ENCODE measurements at places on chromosomes 1 and 21.
A peak's percentile ranks its signal among the peaks of the same experiment; 100 is the strongest.

DNA sequence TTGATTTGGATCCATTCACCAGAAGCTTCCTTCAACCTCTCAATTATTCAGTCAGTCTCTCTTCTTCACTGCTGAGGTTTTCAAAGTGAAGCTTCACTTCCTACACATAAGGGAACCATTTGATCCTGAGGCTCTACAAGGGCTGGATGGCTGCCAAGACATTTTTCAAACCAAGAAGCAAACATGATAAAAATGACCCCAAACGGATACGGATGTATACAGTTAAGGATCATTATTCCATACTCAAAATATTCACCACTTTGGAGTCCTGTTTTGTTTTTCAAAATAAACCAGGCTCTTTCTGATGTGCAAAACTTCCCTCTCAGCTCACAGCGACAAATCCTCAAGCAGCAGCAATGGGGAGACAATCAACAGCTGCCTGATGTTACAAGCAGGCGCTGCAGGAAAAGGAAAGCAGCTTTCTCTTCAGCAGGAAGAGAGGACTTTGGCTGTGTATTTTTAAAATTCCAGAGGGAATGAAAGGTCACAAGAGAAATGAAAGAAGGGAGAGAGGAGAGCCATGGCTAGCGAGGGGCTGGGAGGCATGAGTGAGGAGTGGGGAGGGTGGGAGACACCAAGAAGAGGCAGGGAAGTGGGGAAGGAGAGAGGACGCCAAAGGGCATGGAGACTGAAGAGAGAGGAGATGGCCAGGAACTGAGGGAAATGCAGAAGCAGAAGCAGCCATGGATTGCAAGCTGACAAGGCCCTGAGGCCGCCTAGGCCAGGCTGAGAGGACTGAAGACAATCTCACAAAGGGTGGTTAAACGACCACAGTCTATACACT, 145.4 kb downstream of the SLC45A1 start:
- no peak for DNase-seq

DNA sequence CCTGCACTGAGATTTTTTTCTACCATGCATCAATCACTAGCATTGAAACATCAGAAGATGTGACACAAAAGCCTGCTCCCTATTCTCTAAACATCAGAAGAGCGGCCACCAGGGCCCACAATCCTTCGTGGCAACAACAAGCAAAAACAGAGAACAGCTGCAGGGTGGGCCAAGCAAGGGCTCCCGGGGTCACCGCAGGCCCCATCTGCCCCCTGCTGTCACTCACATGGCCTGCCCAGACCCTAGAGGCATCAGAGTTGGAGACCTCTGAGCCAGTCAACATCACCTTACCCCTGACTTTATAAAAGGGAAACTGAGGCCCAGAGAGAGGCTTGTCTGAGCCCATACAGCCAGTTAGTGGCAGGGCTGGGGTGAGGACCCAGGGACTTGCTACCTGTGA, 1.8 kb downstream of the LAPTM5 start:
- no peak for DNase-seq

DNA sequence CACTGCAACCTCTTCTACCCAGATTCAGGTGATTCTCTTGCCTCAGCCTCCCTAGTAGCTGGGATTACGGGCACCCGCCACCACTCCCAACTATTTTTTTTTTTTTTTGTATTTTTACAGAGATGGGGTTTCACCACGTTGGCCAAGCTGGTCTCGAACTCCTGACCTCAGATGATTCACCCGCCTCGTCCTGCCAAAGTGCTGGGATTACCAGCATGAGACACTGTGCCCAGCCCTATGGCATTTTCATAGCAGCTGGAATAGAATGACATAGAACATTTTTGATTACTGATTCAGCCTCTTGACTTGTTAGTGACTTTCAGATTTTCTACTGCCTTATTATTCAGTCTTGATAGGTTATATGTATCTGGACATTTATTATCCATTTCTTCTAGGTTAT, 1046.2 kb downstream of the AMY1C start:
- DNase-seq = no peak

GRCh38 chr1:39866767-39867166, 16.5 kb downstream of the TRIT1 start:
- no peak for DNase-seq

DNA sequence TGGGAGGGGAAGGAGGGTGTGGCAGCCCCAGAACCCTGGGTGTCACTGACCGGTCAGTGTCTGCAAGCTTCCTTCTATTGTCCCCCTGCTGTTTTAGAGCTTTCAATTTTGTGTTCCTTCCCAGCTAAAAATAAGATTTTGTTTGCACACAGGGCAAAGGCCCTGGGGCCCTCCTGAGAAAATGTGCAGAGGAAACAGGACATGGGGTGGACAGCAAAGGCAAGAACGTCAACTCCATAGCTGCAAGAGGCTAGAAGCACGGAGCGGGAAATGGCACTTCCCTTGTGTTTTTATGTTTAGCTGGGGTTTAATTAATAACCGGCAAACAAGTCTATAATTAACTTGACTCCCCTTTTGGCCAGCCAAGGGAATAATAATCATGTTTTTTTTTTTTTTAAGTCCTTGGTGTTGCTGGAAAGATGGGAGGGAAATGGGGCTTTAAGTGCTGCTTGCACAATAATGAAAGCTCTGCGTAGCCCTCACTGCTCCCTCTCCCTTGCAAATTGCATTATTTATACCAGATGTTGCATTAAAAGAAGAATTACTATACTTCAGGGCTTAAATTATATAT, 261.4 kb upstream of the USP24 start:
- DNase-seq = no peak

DNA sequence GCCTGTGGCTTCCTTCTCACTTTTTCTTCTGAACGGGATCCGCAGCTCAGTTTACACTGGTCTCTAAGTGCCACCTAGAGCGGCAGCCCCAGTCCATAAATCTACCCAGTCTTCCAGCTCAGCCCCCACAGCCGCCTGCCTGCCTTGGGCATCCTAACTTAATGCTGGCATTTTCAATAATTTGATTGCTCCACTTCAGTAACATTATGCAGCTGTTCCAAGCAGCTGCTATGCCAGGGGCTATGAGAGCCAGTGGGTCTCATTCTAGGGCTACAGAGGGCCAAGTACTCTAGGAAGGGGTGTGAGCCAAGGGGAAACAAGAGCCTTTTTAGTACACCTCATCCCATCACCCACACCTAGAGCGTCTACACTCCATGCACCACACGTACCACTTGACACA, 48.4 kb upstream of the COA6 start:
- no peak for DNase-seq

DNA sequence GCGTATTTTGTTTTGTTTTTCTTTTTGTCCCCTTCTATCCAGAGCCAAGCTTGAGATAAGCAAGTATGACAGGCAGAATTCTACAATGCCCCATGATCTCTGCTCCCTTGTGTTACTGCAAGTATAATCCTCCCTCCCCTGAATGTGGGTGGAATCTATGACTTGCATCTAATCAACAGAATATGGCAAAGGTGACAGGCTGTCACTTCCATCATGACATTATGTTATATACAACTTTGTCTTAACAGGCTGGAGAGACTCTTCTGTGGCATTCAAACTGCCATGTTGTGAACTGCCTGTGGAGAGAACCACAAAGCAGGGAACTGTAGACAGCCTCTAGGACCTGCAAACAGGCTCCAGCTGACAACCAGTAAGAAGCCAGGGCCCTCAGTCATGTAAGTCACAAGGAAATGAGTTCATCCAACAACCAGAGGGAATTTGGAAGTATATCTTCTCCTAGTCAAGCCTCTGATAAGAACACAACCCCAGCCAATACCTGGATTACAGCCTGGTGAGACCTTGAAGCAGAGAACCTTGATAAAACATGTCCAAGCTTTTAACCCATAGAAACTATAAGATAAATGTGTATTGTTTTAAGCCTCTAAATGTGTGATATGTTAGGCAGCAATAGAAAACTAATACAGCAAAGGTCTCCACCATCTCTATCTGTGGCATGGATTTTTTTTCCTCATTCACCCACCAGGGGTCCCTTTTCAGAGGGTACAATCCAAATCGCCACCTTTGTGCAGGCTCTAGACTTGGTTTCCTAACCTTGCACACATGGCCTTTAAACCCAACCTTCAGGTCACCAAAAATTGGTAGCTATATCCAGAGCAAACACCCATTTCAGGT, 5.7 kb upstream of the C1orf162 start:
- no peak for DNase-seq

- no peak for DNase-seq
These were observed 30.7 kb downstream of the DMBX1 start for GRCh38 chr1:46520063-46520911.

- no peak for DNase-seq
These were observed 40.3 kb downstream of the GPR88 start for GRCh38 chr1:100578201-100578600.

DNA sequence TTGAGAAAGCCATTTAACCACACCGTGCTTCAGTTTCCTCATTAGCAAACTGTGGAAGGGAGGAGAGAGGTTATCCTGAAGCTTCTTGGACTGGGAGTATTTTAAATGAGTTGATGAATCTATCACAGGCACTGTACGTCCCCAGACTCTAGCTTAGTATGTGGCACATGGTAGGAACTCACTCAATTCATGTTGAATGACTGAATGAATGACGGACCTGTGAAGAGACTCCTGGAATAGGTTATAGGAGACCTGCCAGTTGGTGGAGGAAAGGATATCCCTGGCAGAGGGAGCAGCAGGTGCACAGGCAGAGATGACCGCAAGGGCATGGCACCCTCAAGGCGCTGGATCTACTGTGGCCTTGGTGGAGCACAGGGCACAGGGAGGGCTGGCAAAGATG, 118.5 kb downstream of the HMGB4 start:
- no peak for DNase-seq

GRCh38 chr1:59146651-59147358, 150.1 kb upstream of the FGGY start:
- peak; percentile 13 for DNase-seq

- no peak for DNase-seq
These were observed 102.3 kb downstream of the GLIS1 start for GRCh38 chr1:53636621-53637171.

DNA sequence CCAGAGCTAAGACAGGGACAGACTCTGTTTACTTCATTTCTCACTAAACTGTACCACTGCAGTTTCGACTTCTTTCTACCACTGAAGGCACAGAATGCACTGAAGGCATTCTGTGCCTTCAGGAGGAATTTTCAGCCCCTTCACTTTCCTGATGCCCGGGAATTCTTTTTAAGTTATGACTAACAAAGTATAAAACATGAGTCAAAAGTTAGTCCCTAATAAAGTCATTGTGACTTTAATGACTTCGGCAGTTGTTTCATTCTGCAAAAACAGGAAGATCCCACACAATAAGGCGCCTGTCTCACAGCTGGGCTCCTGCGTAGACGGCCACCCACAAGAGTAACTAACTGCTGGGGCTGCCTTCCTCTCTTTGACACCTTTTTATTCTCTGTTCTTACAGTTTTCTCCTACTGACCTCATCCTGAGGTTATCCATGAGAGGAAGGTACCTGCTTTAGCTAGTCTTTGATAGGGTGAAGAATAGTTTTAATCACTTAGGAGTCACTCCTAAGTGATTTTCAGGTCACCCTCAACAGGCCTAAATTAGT, 183.9 kb upstream of the SGIP1 start:
- DNase-seq = peak; percentile 68

GRCh38 chr1:116824631-116825206, 70.5 kb downstream of the CD2 start:
- no peak for DNase-seq

DNA sequence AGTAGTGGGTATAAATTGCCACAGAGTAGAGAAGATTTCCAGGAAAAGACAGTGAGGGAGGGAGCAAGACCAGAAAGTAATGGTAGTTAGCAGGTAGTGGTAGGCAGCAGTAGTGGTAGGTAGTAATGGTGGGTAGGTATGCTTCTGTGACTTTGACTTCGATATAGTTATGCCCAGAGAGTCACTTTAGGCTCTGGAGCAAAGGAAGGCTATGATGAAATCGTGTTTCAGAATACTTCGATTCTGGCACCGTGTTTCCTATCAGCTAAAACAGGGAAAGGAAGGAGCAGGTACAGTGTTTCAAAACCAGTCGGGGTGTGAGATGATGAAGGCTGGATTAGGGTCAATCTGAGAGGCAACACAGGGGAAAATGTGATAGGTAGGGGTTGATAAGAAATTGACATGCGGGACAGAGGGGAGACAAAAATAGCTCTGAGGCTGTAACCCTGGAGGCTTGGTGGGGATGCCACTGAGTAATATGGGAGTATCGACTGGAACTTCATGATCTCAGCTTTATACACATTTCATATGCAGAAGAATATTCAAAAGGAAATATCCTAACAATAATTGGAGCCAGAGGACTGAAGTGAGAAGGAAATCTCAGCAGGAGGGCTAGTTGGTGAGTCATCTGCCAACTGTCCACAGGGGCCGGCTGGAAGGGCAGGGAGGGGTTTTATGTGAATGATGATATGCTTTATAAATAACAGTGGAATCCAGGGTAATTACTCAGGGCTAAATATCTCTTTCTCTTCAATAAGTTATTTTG, 25.2 kb upstream of the TRIM45 start:
- DNase-seq = no peak

GRCh38 chr1:210303391-210303790, 25.3 kb upstream of the HHAT start:
- DNase-seq = no peak

GRCh38 chr1:87284456-87285240, 44.0 kb upstream of the LMO4 start:
- DNase-seq = no peak

DNA sequence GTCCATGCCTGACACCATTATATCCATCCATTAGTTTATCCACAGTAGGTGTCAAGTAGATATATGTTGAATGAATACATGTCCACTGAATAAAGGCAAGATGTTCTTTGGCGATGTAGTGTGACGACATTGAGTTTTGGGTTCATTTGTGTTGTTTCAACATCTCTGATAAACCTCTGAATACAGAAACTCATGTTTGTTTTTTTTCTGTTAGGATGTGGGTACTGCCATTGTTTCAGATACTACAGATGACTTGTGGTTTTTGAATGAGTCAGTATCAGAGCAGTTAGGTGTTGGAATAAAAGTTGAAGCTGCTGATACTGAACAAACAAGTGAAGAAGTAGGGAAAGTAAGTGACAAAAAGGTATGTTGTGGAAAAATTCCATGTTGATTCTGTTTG, 28.1 kb downstream of the MDM4 start:
- no peak for DNase-seq

- DNase-seq = no peak
These were observed 186.9 kb downstream of the GIPC2 start for GRCh38 chr1:78232630-78233029.

GRCh38 chr1:9351654-9352271, 59.1 kb downstream of the SPSB1 start:
- no peak for DNase-seq

DNA sequence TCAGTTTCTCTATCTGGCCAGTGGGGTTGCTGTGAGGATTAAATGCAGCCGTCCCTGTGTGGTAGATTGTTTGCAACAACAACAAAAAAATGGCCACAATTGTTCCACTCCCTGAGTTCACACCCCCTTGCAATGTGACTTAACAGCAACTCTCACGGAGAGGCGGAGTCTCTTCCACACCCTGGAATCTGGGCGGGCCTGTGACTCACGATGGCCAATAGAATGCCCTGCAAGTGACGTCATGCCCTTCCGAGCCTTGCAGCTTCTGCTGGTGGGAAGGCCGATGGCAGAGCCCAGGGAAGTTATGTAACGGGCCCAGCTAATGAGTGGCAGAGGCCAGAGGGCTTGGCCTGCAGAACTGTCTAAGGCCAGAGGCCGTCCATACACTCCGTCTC, 87.9 kb downstream of the RIPK4 start:
- DNase-seq = no peak

Measured in CD8-positive, alpha-beta T cell (primary cell).